Common myeloid progenitor, CD34-positive (primary cell): ENCODE measurements at places on chromosomes 3 and 15.

GRCh38 chr3:4938281-4938982 is 40.8 kb upstream of the BHLHE40 start:
- H3K27ac ChIP-seq, result no peak overlapping the region
- no peaks in the 10 kb centered on the region for H3K27me3 ChIP-seq
- no peaks in the 10 kb centered on the region for H3K4me1 ChIP-seq
- H3K36me3 ChIP-seq, result no peaks in the 10 kb centered on the region

- H3K27me3 ChIP-seq, result no peaks in the 10 kb centered on the region
- H3K36me3 ChIP-seq, result no peaks in the 10 kb centered on the region
- no peak overlapping the region for H3K27ac ChIP-seq
- DNase-seq, result no peak
- H3K4me3 ChIP-seq, result no peak overlapping the region
Observed at GRCh38 chr3:126578702-126579101, 20.0 kb upstream of the C3orf22 start.

DNA sequence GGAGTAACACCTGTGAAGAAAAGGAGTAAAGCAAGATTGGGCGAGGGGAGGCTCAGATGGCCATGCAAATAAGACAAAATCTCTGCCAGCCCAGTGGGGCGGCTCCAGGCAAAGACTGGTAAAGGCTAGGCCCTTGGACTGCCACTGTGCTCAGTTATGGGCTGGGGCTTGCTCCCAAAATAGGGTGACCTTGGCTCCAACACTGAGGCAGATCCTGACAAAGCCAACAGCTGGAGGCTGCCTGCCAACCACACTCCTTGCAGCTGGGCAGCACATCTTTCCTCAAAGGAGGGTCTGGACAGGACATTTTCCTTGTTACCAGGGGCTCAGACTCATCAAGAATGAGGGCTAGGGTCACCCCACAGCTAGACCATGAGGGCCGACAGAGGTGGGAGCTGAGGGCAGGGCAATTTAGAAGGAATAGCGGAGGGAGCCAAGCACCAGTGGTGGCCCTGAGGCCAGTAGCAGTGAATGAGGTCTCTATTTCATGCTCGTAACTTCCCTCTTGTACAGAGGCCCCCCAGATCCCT is 86.1 kb downstream of the CHRD start:
- no peaks in the 10 kb centered on the region for H3K36me3 ChIP-seq
- peaks cover 19% of the 10 kb centered on the region for H3K4me1 ChIP-seq
- DNase-seq, result no peak
- H3K4me3 ChIP-seq, result no peak overlapping the region
- no peak overlapping the region for H3K27ac ChIP-seq

- no peaks in the 10 kb centered on the region for H3K27me3 ChIP-seq
- no peak overlapping the region for H3K27ac ChIP-seq
- H3K4me1 ChIP-seq, result no peaks in the 10 kb centered on the region
- no peak overlapping the region for H3K4me3 ChIP-seq
Observed at GRCh38 chr3:105719791-105720190, 149.0 kb downstream of the CBLB start.

GRCh38 chr3:64368257-64369020 is 143.2 kb upstream of the PRICKLE2 start:
- H3K36me3 ChIP-seq, result no peaks in the 10 kb centered on the region
- H3K4me3 ChIP-seq, result no peak overlapping the region
- H3K27me3 ChIP-seq, result no peaks in the 10 kb centered on the region
- DNase-seq, result no peak
- H3K4me1 ChIP-seq, result no peaks in the 10 kb centered on the region

DNA sequence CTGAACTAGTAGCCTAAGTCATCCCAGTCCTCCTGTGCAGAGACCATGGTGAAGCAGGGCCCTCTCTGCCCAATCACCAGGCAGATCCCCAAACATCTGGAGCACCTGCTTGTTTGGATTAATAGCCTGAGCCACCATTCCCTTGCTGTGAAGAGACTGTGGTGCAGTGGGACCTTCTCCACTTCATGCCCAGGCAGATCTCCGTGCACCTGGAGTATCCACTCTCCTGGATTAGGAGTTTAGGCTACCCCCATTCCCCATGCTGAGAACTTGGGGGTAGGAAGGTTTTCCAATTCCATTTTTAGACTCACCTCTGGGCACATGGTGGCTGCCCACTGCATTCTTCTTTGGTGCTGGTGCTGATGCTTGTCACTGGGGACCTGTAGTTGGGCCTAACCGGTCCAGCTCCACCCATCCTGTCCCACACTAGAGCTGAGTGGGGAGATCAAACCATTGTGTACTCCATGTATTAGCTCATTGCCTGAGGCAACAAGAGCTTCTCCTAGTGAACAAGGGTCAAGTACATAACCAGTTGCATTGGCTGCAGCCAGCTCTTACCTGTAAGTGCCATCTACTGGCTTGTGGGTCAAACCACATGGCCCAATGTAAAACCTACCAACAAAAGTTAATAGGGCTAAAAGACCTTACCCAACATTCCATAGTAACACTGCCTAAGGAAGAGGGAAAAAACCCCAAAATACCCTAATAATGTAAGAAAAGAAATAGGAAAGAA is 382.5 kb upstream of the CBLB start:
- no peaks in the 10 kb centered on the region for H3K36me3 ChIP-seq
- H3K27me3 ChIP-seq, result no peaks in the 10 kb centered on the region
- DNase-seq, result no peak
- H3K4me1 ChIP-seq, result no peaks in the 10 kb centered on the region
- H3K27ac ChIP-seq, result no peak overlapping the region
